ENCODE measurements at places on chromosomes 2 and 18. TPM values are rescaled to one million over a fixed set of nuclear protein-coding genes. Genes with fewer than 3 reads are reported as not detected.

DNA sequence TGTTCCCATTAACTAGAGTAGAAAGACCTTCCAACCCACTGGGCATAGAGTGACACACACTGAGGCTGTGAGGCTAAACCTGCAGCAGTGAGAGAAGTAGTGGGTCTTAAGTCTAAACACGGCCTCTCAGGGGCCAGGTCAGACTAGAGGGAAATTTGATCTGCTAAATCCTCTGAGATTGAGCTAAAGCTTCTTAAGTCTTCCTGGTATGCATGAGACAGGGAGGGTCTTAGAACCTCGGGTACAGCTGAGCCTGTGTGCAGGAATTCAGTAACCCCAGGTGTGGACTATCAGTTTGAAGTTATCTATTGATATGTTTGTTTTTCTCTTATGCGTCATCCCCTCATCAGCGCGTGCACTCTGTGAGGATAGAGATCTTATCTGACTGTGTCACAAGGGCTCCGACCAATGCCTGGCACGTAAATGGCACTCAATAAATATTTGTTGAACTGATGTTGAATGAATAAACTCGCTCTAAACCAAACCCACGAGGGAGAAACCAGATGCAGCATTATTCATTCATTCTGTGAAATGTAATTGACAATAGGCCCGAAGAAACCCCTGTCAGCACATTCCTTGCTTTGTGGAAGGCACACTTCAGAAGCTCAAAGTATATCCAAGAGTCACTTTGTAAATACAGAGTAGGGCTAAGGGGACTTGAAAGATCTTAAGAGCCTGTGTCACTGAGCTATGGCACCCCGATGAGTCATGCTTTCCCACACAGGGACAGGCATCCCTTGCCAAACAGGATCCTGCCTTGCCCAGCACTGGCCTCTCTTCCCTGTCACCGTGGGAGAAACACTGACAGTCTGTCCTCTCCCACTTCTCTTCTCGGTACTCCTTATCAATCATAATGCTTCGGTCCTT is 21.7 kb upstream of the RAB10 start:
- DNase-seq, result no peak

GRCh38 chr18:10295751-10296150 is 158.7 kb upstream of the APCDD1 start:
- DNase-seq, result no peak

- DNase-seq, result no peak
Observed at GRCh38 chr2:96529376-96530143, 7.0 kb upstream of the ARID5A start.

DNA sequence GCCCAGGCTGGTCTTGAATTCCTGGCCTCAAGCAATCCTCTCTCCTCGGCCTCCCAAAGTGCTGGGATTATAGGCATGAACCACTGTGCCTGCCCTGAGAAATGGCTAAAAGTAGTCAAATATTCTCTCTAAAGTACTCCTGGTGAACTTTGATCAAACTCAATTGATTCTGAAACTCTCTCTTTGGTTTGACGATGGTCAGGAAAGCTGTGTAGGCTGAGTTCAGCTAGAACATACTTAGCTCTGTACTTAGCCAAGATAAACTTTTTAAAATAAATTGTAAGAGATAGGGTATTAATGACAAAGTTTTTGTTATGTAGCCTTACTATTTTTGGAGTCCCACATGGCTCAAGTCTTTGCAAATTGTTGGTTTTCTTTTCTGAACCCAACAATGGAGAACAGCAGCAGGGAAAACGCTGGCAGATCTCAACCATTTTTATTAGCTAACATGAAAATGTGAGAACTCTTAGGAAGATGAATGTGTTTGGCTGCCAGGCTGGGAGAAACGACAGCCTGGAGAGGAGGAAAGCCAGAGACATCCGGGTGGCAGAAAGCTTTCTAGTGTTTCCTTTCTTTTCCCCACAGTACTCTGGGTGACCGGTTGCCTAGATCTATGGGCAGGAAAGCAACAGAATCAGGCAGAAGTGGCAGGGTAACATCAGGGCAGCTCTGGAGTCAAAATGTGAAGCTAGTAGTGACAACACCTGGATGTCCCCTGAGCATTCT is 193.0 kb upstream of the LHCGR start:
- DNase-seq, result no peak

DNA sequence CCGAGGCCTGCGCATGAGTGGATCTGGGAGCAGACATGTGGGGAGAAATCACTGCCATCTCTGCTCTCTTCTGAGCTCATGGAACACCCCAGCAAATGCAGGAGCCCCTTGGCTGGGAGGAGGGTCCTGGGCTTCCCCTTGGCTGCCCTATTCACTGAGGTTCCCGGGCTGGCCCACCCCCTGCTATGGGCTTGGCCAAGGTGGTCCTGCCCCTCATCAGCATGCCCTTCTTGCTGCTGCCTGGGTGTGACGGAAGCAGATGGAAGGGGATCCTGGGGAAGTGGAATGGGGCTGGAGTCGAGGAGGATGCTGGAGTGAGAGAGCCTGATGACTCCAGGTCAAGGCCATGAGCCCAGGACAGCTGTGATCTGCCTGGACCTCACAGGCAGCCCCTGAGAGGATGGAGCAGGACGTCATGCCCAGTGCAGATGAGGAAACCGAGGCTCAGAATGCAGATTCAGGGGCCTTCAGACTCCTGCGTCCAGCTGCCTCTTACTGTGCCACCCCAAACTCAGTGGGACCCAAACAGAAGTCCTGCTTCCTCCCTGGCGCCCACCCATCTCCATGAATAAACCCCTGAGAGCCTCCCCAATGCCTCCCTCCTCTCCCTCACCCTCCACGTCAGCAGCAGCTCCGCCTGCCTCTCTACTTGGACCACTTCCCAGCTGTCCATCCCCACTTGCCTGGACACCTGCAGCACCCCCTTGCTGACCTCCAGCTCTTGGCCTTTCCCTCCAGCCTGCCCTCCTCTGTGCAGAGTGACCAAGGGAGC is 4.0 kb downstream of the SNED1 start:
- no peak for DNase-seq

- DNase-seq, result no peak
Observed at GRCh38 chr2:61640406-61640805, 102.2 kb upstream of the XPO1 start.

GRCh38 chr2:176755537-176756135 is 457.0 kb upstream of the HNRNPA3 start:
- DNase-seq, result no peak

- no peak for DNase-seq
Observed at GRCh38 chr2:24652265-24653182, 140.7 kb downstream of the PTRHD1 start.

DNA sequence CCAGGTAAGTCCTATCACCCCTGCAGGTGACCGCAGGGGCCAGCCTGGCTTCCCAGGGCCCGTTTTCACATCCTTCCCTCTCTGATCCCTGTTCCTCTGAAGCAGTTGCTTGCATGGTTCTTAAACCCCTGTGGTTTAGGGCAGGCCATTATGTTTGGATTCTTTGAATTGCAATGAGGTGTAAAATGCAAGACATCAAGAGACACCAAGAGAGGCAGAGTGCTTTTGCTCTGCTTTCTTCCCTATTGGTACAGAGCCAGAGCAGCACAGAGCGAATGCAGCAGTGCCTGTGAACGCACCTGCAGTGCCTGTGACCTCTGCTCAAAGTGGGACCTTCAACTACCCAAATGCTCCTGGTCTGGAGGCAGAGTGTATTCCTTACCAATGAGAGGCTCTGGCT is 7.6 kb downstream of the RFX8 start:
- DNase-seq, result no peak

DNA sequence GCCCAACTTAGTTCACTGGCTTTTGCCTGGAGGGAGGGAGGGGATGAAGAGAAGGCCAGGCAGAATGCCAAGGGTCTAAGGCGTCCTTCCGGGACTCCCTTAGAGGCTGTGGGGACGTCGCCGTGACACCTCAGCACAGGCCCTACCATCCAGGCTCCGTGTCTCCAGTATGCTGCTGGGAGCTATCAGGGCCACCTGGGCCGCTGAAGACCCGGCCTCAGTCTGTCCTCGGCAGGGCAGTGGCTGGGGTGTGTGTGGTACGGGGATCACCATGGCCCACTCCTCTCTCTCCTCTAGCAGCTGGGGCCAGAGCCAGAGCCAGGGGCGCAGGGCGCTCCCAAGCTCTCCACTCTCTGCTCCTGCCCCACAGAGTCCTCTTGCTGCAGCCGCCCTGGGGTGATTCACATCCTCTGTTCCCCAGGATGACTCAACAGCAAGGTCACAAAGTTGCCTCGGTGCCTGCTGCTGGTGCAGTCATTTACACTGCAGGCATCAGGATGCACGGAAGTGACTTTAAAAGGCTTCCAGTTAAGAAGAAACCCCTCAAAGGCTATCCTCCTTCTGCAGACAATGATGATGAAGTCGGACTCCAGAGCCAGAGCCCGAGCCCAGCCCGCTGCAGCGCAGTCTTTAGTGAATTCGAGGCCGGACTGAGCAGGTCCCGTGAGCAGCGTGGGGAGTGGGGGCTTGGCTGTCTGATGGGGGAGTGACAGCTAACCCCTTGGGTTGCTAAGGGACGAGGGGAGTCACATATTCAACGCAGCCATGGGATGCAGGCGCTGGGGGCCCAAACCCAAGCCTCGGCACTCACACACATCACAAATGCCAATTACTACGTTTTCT is 31.9 kb downstream of the SNORC start:
- no peak for DNase-seq

DNA sequence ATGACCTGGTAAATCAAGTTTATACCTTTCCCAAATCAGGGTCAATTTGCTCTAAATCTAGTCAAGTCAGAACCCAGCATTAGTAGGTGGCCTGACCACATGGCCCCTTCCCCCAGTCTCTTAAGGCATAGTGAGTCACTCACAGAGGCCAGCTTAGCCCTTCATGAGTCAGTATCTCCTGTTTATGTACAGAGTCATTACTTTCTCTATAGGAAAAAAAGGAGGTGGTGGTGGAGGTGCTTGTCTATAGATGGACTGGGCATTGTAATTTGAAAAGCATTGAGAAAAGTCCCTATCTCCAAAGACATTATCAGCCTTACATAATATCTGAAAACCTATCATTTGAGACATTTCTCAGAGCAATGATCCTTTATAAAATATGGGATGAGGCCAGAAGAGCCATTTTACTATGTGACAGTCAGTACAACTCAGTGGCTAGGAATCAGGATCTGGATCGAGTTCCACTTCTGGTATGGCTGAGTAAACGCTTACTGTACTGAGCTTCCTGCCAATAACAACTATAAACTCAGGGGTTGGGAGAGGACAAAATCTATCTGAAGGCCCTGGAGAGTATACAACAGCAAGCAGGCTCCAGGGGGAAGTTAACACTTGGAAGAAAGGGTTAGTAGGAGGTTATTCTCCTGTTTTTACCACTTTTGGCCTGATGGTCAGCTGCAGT is 22.5 kb upstream of the SIGLEC15 start:
- DNase-seq, result no peak

DNA sequence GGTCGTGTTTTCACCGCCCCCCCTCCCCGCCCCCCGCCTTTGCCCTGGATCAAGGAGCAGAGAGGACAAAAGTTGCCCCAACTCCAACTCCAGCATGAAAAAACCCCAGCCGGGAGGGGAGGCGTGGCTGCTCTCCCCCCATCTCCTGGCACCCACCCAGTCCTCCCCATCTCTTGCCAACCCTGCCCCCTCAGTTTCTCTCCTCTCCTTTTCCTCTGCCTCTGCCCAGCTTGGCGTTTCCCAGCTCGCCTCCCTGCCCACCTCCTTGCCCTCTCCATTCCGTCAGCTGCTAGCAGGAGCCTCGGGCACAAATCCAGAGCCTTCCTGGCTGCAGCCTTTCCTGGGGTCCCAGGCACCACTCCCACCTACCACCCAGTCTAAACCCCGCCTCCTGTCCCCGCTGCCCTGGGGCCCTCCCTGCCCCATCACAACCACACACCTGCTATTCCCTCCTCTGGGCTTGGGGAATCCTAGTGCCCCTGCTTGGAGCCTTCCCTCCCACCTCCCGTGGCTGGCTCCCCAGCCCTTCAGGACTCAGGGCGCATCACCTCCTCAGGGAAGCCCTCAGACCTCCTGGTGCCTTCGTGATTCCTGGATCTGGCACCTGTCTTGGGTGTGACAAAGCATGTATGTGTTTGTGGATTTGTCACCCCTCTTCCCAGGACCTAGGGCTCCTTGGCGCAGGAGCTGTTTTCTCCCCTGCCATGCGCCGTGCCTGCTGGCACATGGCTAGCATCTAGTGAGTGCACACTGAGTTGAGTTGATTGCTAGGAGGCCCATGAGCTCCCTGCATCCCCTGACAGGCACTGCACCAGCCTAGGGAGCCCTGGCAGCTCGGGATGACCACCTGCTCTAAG is 209.1 kb downstream of the TFCP2L1 start:
- DNase-seq, result no peak

- DNase-seq, result no peak
Observed at GRCh38 chr2:29650631-29651097, 270.7 kb downstream of the ALK start.

DNA sequence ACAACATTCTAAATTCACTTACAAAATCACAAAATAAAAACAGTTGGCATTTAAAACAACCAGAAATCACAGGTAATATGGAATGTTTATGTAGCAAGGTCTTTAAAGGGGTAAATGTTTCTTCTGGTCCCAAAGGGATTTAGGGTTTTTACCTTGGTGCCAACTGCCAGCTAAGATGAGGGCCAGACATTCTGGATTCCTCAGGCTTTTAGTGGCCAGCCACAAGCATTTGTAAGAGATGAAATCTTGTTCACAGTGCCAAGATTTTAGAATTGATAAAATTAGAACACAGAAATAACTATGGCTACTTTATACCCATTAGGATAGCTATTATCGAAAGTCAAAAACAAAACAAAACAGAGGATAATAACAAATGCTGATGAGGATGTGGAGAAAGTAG is 60.4 kb upstream of the CDKL4 start:
- no peak for DNase-seq

GRCh38 chr2:21821672-21822227 is 698.0 kb downstream of the TDRD15 start:
- DNase-seq, result no peak

DNA sequence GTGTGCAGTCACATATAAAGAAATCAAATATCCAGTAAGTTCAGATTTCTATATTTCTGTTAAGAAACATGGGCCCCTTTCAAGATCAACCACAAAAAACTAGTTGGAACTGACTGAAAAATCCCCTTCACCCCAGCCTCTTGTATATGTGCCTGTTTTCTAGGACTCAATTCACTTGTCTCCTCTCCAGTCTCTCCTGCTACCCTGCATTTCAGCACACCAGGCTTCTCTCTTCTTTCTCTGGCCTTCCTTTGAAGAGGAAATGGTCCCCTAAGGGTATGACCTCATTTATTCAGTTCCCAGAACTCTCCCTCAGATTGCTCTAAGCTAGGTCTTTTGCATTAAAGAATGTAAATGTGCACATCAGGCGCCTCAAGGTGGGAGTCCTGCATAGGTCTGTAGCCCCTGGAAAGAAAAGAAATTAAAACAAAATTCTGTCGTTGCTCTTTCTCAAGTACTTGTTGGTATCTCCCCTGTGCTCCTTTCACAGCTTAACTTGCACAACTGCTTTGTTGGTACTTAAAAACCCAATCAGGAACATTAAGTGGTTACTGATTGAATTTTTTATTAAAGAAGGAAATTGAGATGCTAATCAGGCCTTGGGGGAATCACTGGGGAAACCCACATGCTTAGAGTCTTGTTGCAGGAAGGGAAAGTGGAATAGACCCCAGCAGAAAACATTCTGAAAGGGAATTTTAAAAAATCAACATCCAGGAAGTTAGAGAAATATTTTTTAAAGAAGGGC is 278.4 kb downstream of the AGPS start:
- no peak for DNase-seq

GRCh38 chr2:65263262-65263661 is 35.6 kb downstream of the ACTR2 start:
- DNase-seq, result no peak

ANKAR gene
- polyA plus RNA-seq, result 6.2 TPM

NT5DC4 gene
- polyA plus RNA-seq, result 0.12 TPM

CCDC148 gene
- 8.0 TPM for polyA plus RNA-seq

IL37 gene
- polyA plus RNA-seq, result not detected

ALPP gene
- polyA plus RNA-seq, result 0.06 TPM

SLC16A14 gene
- 8.2 TPM for polyA plus RNA-seq

ALMS1 gene
- 41.1 TPM for polyA plus RNA-seq

NCKAP5 gene
- polyA plus RNA-seq, result 10.1 TPM

CAVIN2 gene
- polyA plus RNA-seq, result 39.7 TPM
